ENCODE measurements at places on chromosomes 5 and 9. TPM values are rescaled to one million over a fixed set of nuclear protein-coding genes. Genes with fewer than 3 reads are reported as not detected.

Gene OTP
- total RNA-seq, result not detected

Gene HNRNPK
- 245 TPM for total RNA-seq

Gene MSMP
- not detected for total RNA-seq

Gene KIF4B
- not detected for total RNA-seq

Gene TLE1
- 29.9 TPM for total RNA-seq

Gene OSMR
- 25.2 TPM for total RNA-seq

Gene DNM1
- total RNA-seq, result 8.7 TPM

Gene CBY3
- not detected for total RNA-seq

Gene F12
- total RNA-seq, result 2.6 TPM

DNA sequence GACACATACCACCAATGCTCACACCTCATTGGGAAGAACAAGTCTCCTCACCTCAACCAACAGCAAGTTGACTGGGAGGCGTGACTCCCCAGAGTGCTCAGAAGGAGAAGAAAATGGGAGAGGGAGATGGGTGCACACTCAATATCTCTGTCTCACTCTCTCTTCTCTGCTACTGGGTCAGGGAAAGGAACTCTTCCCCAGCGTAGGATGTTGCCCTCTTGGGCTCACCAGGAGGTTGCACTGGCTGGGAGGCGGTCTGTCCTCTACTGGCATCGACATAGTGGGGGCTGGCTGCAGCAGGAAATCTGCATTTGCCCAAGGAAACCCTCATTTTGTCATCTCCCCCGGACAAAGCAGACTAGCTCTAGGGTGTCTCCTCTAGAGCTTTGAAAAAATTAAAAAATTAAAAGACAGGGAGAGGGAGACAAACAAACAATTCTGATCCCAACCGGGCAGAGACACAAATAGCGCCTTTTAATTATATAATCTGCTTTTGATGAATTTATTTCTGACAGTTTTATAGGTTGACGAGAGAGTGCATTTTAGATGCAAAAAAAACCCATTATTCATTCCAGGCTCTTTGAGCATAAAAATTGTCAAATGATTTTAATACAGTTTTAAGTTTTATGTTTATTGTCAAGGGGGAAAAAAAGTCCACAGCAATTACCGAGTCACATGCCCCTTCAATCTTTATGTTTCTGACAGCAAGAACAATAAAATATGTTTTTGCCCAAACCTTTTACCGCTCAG, 179.3 kb upstream of the MVB12B start:
- no peak for DNase-seq

GRCh38 chr9:83036043-83036442, 26.9 kb downstream of the RASEF start:
- DNase-seq, result no peak

GRCh38 chr5:38921174-38921573, 75.4 kb downstream of the OSMR start:
- DNase-seq, result no peak

- DNase-seq, result no peak
These were observed 1.1 kb downstream of the HRCT1 start for GRCh38 chr9:35906923-35907699.

- DNase-seq, result no peak
These were observed 7.5 kb downstream of the ALDH1A1 start for GRCh38 chr9:72945391-72945790.

DNA sequence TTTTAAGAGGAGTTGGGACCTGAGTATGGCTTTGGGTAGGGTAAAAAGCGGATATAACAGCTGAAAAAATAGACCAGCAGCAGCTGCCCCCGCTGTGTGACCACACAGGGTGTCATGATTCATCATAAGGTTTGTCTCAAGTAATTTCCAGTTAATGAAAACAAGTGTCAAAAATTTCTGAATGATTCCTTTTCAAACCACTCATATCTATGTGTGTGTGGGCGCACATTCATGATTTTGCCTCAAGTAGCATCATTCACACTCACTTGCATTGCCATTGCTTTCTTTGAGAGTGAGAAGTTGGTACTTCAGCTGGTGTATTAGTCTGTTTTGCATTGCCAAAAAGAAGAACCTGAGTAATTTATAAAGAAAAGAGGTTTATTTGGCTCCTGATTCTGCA, 12.1 kb upstream of the TNFAIP8 start:
- DNase-seq, result no peak

DNA sequence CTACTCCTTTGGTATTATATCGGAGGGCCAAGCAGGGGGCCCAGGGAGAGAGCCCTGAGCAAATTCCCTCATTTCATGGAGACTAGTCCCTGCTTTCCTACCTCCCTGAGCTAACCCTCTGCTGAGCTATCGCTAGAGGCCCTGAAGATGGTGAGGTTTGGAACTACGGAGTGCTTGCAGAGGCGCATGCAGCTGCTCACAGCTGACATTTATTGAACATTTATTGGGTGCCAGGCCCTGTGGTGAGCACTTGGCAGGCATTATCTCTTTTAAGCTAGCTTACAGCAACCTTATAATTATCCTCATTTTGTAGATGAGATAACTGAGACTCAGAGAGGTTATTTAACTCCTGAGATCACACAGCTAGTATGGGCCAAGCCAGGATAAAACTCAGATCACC, 9.8 kb downstream of the FAT2 start:
- DNase-seq, result no peak

GRCh38 chr9:106655966-106656365, 207.0 kb upstream of the ZNF462 start:
- DNase-seq, result no peak

Data from pancreas (tissue), 10 donors.